ENCODE measurements at places on chromosomes 12 and 14. TPM values are rescaled to one million over a fixed set of nuclear protein-coding genes. Genes with fewer than 3 reads are reported as not detected.

Gene RHEBL1
- polyA plus RNA-seq = 11.7 TPM

Gene LRRC9
- not detected for polyA plus RNA-seq

Gene STYK1
- not detected for polyA plus RNA-seq

Gene FIGNL2
- not detected for polyA plus RNA-seq

Gene BCL2L14
- 2.0 TPM for polyA plus RNA-seq

Gene RTL1
- polyA plus RNA-seq = not detected

Gene KCNH5
- not detected for polyA plus RNA-seq

Gene FANCM
- polyA plus RNA-seq = 4.0 TPM

Gene LRIG3
- not detected for polyA plus RNA-seq

Gene KIF5A
- not detected for polyA plus RNA-seq

Gene TROAP
- polyA plus RNA-seq = 4.4 TPM

Gene RNASE2
- 0.70 TPM for polyA plus RNA-seq

Gene IL31
- polyA plus RNA-seq = not detected

Gene MYBPC1
- not detected for polyA plus RNA-seq

Gene CS
- polyA plus RNA-seq = 77.3 TPM

Gene PLCZ1
- not detected for polyA plus RNA-seq

Gene VRTN
- not detected for polyA plus RNA-seq

Gene CNTN1
- polyA plus RNA-seq = not detected

Gene OAS2
- 68.9 TPM for polyA plus RNA-seq

Gene TAMALIN
- 4.3 TPM for polyA plus RNA-seq

Gene BDKRB1
- polyA plus RNA-seq = not detected

Gene KRT86
- 0.10 TPM for polyA plus RNA-seq

Gene ACRBP
- polyA plus RNA-seq = not detected

Gene ACOT2
- 44.2 TPM for polyA plus RNA-seq

Gene LMNTD1
- not detected for polyA plus RNA-seq

Gene RDH16
- polyA plus RNA-seq = 0.55 TPM

Gene CD9
- 10.3 TPM for polyA plus RNA-seq

Gene SMOC1
- not detected for polyA plus RNA-seq

Gene HAL
- not detected for polyA plus RNA-seq

Gene TEX22
- 0.31 TPM for polyA plus RNA-seq

Gene NPFF
- not detected for polyA plus RNA-seq

Gene KRT72
- 0.13 TPM for polyA plus RNA-seq

Gene ACSM4
- polyA plus RNA-seq = not detected

Gene EPYC
- polyA plus RNA-seq = not detected

Gene PTGDR
- polyA plus RNA-seq = 0.22 TPM

Gene AICDA
- not detected for polyA plus RNA-seq
